Inflammatory macrophage (primary cell): ENCODE measurements at places on chromosomes 13 and 19.
A peak's percentile ranks its signal among the peaks of the same experiment; 100 is the strongest.

DNA sequence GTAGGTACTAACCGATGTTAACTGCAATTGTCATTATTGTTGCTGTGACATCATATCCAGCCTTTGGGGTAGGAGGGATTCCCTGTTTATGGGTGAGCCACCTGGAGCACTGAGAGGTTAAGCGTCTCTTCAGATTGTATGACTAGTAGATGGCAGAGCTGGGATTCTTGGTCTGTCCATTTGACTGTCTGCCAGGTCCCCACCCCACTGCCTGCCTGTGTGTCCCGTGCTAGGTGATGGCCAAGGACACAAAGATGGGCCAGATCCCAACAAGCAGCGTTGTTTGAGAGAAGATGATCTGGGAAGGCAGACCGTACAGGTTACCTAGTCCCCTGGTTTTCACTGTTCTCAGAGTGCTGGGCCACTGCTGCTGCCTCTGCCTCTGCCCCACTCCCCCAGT, 16.6 kb downstream of the PPP2R1A start:
- no peak for DNase-seq

GRCh38 chr19:16445238-16446107, 26.3 kb downstream of the EPS15L1 start:
- peak; percentile 48 for DNase-seq

DNA sequence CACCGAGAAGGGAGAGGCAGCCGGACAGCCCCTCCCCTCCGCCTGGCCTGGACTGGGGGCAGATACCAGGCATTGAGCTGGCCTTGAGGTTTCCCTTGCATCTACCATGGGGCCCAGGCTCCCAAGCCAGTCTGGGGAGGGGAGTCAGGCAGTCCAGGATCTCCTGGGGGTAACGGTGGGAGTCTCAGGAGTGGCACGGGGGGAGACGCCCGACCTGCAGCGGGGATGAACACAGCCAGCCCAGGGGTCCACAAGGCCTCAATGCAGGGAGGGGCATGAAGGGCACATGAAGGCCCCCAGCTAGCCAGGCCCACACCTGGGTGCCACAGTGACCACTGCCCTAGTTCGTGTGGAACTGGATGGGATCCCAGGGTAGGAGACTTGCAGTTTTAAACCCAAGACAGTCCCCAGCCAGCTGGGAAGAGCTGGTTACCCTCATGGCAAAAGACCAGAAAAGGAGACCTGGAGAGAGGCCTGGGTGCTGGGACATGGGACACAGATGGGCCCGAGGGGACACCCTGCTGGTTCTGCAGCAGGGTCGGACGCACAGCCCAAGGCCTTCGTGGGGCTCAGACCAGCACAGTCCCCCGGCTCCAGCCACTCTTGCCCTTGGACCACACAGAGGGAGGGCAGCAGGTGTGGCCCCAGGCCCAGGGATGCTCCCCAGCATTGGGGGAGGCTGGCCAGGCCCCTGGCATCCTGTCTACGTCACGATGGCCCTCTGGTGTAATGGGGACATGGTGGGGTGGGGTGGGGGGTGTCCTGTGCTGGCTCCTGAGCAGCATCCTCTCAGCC, 4.6 kb upstream of the UQCR11 start:
- no peak for DNase-seq

DNA sequence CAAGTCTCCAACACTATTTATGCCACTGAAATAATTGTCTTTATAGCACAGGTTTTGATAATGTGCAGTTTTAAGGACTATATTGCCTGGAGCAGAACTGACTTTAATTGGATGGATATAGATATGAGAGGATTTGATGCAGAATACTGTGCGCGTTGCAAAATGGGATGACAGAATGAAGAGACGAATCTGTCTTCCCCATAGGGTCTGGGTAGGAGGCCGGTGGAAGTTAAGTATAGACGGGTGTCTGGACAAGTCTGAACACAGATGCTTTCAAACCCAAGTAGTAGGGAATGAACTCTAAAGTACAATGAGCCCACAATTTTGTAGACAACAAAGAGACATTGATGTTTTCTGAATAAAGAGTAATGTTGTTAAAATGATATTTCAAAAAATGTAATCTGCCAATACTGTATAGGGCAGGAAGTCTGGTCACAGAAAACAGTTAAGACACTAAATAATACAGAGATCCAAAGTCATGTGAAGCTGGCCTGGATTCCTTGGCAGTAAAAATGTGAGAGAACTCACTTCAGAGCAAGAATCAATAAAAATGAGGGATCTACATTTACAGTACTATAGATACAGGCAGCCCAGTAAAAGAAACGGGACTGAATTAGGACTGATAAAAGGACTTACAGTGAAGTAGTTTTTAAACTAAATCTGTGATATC, 125.5 kb downstream of the ENOX1 start:
- no peak for DNase-seq

GRCh38 chr19:53992211-53992610, 774 bp downstream of the CACNG6 start:
- no peak for DNase-seq

DNA sequence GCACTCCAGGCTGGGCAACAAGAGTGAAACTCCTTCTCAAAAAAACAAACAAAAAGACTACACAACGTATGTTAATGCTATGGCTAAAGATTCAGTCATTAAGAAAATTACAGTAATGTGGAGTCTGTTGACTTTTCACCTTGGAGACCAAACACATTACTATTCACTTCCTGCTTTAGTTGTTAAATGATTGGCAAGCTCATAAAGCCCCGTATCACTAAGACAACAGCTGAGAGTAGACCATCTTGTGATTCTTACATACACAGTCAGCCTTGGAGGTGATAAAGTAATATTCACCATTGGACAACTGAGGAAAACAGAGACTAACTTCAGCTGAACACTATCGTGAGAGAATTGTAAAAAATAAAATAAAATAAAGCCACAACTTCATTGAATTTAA, 86.5 kb downstream of the KCTD12 start:
- DNase-seq, result peak; percentile 62

DNA sequence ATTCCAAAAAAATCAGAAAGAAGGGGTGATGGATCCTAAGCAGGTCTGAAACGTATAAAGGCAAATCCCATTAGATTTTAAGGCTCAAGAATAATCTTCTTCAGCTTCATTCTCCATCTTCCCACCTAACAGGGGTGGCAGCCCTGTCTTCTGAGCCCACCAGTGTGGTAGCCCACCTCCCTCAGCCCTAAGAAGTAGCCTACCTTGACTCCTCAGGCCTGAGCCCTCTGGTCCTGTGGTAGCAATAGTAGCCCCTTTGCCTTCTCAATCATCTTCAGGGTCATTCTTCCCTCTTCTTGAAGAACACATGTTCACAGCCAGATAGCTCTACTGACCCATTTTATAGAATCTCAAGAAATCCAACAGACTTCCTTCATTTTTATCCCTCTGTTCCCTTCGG, 33.7 kb downstream of the N4BP2L2 start:
- no peak for DNase-seq

DNA sequence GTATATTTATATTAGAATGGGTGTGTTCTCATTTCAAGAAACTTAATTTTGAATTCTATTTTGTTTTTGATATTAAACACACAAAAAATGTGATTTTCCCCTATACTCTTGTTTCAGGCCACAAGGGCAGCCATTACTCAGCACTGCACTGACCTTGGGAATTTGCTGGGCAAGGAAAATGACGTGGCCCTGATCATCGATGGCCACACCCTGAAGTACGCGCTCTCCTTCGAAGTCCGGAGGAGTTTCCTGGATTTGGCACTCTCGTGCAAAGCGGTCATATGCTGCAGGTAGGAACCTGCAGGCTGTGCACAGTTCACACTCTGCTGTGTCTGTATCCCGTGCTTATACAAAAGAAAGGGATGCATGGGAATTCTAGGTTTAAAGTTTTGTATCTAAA, 327.3 kb downstream of the ATP8A2 start:
- no peak for DNase-seq

GRCh38 chr19:30649934-30650614, 277.9 kb downstream of the ZNF536 start:
- peak; percentile 32 for DNase-seq

GRCh38 chr19:42122691-42123607, 9.3 kb downstream of the POU2F2 start:
- no peak for DNase-seq

- no peak for DNase-seq
Measured at GRCh38 chr13:43916828-43917227, 37.1 kb downstream of the LACC1 start.

GRCh38 chr13:71115301-71115700, 751.7 kb downstream of the DACH1 start:
- no peak for DNase-seq

DNA sequence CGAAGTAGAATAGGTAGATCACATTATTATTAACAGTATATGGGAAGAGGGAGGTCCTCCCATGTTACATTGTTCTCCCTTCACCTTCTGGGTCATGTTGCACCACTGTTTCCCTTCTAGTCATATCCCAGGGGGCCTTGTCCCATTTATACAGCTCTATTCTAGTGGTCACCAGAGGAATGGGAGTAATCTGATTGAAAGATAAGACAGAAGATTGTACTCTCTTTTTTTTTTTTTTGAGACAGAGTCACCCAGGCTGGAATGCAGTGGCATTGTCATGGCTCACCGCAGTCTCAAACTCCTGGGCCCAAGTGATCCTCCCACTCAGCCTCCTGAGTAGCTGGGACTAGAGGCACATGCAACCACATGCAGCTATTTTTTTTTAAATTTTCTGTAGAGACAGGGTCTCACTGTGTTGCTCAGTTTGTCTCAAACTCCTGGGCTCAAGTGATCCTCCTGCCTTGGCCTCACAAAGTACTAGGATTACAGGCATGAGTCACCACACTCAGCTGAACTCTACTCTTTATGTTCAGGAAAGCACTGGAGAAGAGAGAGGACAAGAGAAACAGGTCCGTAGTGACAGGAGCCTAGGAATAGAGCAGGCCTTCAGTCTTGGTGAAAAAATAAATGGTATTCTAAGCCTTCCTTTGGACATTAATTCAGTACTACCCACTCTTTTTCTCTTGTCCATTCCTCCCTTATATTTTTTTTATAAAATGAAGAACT, 4.3 kb upstream of the ZNF529 start:
- DNase-seq, result no peak

- peak; percentile 90 for DNase-seq
Measured at GRCh38 chr19:14661372-14661924, 13.2 kb downstream of the ADGRE3 start.

DNA sequence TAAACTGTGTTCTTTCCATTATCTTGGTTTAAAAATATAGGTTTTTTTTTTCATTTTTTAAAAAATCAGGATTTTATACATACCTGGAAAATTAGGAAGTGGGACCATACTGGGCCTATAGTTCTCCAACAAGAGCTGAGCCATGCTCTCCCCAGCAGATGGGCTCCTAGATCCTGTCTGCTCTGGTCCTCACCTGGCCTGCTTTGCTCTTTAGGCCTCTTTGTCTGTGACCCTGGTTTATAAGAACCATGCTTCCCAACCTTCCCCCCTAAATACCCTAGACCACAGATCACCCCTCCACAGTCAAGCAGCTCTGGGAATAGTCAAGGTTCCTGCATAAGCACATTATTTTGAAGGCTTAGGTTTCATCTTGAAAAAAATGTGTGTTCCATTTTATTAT, 185.0 kb upstream of the TSHZ3 start:
- DNase-seq, result no peak

- DNase-seq, result no peak
Measured at GRCh38 chr13:44903574-44903985, 85.7 kb downstream of the NUFIP1 start.

DNA sequence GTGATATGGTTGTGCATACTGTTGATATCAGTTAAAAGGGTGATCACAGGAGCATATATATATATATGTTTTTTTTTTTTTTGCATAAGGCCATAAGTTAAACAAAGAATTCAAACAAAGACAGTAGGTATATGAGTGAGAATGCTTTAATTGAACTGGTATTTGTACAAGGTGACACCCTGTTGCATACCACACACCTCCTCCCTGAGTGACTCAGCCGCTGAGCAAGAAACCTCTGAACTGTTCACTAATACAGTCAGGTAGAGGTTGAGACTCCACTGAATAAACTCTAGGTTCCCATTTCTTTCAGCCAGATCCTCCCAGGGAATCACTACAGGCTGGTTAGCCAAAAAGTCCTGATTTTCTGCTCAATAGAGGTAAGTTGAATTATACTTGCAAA, at the start of gene SCEL:
TSS of gene SCEL (plus strand) at position 259 of the 400 bp plus-strand sequence. CDS start 20,170 bp downstream, outside the sequence.
- no peak for DNase-seq

- DNase-seq, result peak; percentile 71
Measured at GRCh38 chr19:18846862-18847548, 15.2 kb downstream of the UPF1 start.

GRCh38 chr19:33194886-33195644, 935 bp downstream of the LRP3 start:
- DNase-seq, result no peak

DNA sequence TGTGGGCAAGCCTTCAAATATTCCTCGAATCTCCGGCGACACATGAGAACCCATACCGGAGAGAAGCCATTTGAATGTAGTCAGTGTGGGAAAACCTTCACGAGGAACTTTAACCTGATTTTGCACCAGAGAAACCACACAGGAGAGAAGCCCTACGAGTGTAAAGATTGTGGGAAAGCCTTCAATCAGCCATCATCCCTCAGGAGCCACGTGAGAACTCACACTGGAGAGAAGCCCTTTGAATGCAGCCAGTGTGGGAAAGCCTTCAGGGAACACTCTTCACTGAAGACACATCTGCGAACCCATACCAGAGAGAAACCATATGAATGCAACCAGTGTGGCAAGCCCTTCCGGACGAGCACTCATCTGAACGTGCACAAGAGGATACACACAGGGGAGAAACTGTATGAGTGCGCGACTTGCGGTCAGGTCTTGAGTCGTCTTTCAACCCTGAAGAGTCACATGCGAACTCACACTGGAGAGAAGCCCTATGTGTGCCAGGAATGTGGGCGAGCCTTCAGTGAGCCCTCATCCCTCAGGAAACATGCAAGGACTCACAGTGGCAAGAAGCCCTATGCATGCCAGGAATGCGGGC, 28.8 kb downstream of the ZNF333 start:
- DNase-seq, result no peak

GRCh38 chr13:38830442-38831045, 143.7 kb downstream of the FREM2 start:
- no peak for DNase-seq

DNA sequence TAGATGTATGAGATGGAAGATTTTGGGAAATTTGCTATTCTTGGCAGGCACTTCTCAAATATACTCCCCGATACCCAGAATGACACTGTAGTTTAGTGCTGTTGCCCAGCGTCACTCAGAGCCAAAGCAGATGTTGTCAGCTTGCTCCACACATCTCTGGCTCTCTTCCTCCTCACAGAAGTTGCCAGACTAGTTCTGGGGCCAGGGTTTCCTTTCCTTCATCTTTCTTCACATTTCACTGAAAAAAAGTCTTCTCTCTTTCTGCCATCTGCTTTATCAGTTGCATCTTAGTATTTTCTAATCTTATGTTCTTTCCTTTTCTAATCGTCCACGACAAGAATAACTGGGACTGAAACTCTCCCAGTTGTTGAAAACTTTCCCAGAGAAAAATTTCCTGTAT, 251.4 kb downstream of the RGCC start:
- DNase-seq, result no peak

- DNase-seq, result peak; percentile 71
Measured at GRCh38 chr19:48319647-48320541, 5.5 kb upstream of the EMP3 start.
